Stimulated activated CD4-positive, alpha-beta T cell treated with anti-CD3 and anti-CD28 coated beads, Interleukin-2, amount 100 ng/mL, for 24 hours (primary cell): ENCODE measurements at places on chromosomes 16 and 17.

GRCh38 chr16:3012828-3013420 lies at the start of gene CLDN9:
CLDN9 (plus strand) TSS chr16:3012923; CDS start chr16:3013363, 440 bp downstream.
- DNase-seq = no peak

GRCh38 chr16:4692460-4693295 lies 684 bp upstream of the NUDT16L1 start:
- no peak for DNase-seq

- DNase-seq = no peak
Observed at GRCh38 chr17:43900858-43901754, 6.2 kb downstream of the MPP2 start.

GRCh38 chr17:77769215-77769614 lies 189.3 kb upstream of the TNRC6C start:
- no peak for DNase-seq

DNA sequence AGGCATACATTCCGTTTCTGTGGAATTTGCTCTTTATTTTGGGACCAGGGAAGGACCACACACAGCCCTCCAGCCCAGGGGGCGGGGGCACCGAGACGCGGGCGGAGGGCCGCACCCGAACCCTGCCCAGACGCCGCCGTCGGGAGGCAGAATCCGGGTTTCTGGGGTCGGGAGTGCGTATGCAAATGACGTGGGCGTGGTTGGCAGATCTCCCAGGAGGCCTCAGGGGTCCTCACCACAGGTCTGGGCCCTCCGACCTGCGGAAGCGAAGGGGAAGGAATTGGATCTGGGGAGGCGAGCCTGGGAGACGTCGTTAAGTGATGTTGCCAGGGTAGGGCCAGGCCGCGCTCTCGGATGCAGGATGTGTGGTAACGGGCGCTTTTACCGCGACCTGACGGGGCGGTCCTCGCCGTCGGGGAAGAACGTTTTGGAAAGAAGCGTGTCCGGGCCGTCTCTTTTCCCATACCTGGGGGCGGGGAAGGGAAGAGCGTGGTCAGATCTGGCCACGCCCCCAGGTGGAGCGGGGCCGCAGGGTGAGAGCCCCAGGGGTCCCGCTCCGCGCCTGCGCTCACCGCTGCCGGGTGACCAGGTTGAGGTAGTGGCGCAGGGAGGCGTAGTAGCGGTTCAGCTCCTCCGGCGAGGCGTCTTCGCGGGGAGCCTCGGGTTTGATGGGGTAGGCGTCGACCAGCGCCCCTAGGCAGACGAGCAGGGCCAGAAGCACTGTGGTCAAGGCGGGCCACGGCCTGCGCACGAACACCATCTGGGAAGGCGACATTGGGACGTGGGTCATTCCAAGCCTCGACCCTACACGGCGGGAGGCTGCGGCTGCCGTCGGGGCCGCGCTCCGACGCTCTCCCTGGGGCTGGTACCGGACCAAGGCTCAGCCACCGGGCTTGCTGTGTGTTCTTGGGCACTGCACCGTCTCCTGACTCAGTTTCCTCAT lies 745 bp downstream of the PYY start:
- no peak for DNase-seq

GRCh38 chr17:73770115-73770848 lies 126.0 kb upstream of the SDK2 start:
- no peak for DNase-seq

- no peak for DNase-seq
Observed at GRCh38 chr17:46949291-46950174, 26.6 kb downstream of the GOSR2 start.

- no peak for DNase-seq
Observed at GRCh38 chr17:62093188-62094155, 28.4 kb upstream of the MED13 start.

- peak; percentile 62 for DNase-seq
Observed at GRCh38 chr17:58587713-58588117, 73.3 kb upstream of the MTMR4 start.

GRCh38 chr16:5885521-5885920 lies 787.9 kb upstream of the EEF2KMT start:
- DNase-seq = no peak

DNA sequence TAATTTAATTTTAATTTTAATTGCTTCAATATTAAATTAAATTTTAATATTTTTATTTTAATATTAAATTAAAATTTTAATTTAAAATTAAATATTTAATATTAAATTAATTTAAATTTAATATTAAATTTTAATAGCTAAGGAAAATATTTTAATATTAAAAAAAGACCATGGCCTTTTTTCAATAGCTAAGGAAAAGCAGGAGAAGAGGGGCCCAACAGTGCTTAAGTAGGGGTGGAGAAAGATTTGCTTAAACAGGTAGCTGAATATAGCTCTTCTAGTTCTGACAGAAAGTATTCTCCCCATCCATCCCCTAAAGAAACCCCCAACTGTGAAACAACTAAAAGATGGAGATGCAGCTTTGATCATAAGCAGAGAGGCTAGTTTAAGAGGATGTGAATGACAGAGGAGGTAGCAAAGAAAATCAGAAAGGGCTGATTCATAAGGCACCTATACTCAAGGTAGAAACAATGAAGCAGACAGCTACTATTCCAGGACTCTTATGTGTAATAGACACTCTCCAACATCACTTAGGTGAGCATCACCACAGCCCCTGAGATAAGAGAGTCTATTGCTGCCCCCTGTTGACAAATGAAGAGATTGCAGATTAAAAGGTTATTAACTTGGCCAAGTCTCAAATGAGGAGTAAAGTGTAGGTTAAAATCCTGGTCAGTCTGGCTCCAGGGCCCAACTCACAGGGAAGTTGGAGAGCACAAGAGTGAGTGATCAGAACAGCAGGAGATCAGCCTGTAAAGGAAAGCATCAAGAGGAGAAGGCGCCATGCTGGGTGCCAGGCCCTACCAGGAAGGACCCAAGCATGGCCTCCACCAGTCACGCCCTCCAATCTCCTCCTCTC lies 7.8 kb upstream of the RNASEK start:
- DNase-seq = no peak

- no peak for DNase-seq
Observed at GRCh38 chr16:72848759-72849664, 198.9 kb downstream of the ZFHX3 start.

DNA sequence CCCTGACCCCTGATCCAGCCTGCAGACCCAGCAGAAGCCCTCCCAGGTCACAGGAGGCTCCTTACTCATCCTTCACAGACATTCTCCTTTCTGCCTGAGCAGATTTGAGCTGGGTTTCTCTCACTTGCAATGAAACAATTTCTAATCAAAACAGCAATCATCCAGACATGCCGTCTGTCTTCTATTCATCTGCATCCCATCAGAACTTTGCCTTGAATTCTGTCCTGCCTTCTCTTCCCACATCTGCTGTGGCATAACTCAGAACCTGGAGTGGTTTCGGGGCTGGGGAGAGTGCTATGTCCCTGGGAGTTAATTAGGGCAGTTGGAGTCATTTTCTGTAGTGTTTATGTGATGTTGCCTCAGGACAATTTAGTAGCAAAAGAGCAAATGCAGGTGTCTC lies 278.6 kb downstream of the CBLN1 start:
- DNase-seq = no peak

- DNase-seq = no peak
Observed at GRCh38 chr16:75062976-75063346, 53.6 kb downstream of the LDHD start.

DNA sequence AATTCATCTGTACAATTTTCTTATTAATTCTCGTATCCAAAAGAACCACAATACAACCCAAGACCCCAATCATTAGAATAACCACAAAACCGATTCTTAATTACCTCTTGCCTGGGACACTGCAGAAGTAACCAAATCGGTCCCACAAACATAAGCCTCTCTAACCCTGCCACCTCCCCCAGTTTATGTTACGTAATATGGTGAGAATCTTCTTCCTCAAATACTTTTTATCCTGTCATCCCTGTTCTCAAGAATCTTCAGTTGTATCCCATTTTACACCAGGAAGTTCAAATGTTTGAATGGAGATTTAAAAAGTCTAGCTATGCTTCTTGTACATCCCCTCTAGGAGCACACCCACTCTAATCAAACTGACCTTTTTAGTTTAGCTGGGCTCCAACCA lies 269.3 kb upstream of the TBX2 start:
- no peak for DNase-seq

GRCh38 chr17:43018932-43019331 lies 3.3 kb downstream of the VAT1 start:
- DNase-seq = no peak

GRCh38 chr16:27853101-27853500 lies 210.4 kb downstream of the GSG1L start:
- no peak for DNase-seq

DNA sequence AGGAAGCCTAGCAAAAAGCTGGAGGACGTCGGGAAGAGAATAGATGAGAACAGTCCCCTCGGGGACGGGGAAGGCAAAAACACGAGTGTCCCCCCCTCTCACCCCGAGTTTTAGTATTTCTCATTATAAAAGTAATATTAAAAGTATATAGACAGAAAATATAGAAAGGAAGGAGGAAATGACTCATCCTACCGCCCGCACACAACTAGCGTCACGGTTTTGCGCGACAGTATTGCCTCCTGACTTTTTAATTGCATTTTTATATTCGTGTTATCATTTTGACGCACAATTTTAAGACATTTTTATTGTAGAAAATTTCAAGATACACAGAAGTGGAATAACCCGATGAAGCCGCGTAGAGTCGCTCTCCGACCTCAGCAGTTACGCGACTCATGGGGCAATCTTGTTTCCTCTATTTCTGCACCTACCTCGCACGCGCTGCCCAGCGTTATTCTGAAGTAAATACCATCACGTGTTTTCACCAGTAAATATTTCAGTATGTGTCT lies 652 bp upstream of the SLC25A19 start:
- DNase-seq = peak; percentile 70

DNA sequence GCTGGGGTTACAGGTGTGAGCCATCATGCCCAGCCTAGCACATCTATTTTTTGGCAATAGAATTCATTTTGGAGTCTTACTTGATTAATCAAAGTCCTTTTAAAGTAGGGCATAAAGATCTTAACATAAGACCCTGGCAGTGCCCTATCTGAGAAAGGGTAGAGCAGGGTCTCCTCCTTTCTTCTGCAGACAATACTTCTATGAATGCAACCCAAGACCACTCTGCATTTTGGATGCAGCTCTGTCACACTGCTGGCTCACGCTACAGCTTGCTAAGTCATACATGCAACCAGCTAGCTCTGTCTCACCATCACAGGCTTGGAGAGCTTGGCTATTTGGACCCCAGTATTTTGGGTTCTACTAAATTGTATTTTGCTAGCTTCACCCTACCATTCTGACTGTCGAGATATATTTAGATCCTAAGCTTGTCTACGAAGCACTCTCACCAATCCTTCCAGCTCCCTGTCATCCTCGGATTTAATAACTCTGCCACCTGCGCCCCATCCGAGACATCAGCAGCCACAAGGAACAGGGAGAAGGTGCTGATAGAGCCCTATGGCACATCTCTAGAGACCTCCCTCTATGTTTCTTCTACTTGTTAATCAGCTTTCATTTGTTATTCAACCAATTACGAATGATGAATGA lies 45.1 kb downstream of the RBFOX3 start:
- no peak for DNase-seq

DNA sequence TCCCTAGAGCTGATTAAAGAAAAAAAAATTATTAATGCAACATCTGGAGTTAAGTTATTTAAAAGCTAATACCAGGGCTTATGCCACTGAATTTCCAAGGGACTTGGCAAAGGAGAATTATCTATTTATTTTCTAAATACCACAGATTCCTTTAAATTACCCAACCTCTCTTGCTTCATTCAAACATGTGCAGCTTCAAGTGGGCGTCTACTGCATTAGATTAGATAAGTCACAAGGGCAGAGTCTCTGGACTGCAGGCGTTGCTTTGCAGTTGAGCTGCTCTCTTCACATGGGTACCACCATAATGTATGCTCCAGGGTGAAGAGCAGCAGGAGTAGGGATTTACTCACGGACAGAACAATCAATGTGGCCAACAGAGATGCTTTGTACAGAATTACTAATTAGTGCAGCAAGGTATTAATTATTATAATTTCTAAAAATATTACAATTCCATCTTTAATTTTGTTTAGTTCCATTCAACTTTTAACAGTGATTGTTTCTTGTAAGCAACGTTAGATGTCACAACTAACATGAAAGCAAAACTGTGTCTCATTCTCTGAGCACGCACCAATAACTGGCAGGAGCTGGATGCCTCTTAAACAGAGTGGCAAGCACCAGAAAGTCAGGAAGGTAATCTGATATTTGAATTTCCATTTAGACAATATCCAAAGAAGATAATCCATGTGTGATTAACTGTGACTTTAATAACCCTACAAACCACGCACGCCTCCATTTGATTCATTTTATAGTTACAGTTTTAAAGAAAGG lies 214.2 kb downstream of the STX8 start:
- no peak for DNase-seq

GRCh38 chr16:51031598-51031997 lies 119.5 kb downstream of the SALL1 start:
- no peak for DNase-seq

- no peak for DNase-seq
Observed at GRCh38 chr16:12547608-12547922, 256.1 kb downstream of the CPPED1 start.

GRCh38 chr17:13538841-13539411 lies 62.8 kb downstream of the HS3ST3A1 start:
- DNase-seq = no peak
